T-helper 17 cell (primary cell): ENCODE measurements at places on chromosomes 4 and X. TPM values are rescaled to one million over a fixed set of nuclear protein-coding genes. Genes with fewer than 3 reads are reported as not detected.
A peak's percentile ranks its signal among the peaks of the same experiment; 100 is the strongest.

DNA sequence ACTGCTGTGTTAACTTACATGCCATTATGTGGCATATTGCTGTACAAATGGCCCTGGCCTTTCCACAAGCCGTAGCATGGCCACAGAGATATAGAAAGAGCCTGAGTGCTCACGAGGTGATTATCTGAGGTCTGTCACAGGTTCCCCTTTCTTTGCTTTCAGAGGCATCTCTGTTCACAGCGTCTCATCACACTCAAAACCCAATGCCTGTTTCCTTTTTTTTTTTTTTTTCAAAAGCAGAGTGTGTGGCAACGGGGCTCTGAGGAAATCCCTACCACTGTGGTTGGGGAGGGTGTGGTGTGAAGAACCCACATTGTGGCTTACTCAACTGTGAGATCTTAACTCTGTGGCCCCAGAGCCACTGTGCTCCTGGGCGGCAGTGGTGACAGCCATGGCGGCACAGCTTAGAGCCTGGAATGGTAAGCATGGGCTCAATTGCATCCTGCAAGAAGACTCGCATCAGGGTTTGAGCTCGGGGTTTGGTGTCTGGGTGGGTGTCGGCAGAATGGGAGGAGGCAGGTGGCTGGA is 30.8 kb downstream of the RTL5 start:
- DNase-seq, result peak; percentile 45

GRCh38 chrX:40755291-40756249 is 20.2 kb upstream of the MED14 start:
- no peak for DNase-seq

DNA sequence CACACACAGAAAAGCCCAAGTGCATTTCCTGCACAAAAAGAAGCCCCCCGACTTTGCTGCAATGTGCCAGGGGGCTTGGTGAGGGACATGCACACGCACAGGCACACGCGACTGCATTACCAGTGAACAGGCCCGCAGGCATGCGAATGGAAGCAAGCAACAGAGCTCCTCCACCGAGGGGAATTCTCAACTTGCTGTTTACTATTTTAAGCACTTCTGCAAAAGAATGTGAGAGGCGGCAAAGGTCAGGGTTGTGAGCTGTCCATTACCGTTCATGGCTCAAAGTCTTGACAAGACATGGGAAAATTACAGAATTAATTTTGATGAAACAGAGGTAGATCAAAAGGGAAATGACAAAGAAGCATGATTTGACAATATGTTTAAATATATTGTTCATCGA is 342.5 kb upstream of the NOCT start:
- no peak for DNase-seq

DNA sequence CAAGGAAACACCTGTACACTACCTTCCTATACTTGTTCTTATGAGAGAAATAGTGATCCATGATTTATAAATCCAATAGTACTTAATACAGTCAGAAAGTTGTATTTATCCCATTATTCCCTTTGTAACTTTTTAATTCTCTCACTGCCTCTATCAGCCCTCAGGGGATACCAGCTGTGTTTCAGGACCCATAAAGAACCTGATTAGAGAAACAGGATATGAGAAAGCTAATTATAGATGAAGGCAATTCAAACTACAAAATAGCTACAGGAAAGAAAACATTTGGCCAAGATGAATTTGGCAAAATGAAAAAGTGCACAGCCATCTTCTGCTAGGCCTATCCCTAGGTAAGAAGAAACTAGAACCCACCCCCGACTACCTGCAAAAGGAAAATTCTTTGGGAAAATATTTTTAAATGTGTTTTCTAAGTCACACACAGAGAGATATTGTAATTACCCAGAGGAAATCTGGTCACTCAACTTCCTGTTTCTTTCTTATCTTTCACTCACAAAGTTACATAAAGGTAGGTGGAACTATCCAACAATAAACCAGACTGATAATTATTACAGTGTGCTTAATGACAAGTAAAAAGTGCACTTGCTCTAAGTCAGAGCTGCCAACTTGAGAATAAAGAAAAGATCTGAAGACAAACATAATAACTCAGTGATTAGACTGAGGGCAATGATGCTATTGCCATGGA is 836.5 kb upstream of the HTR2C start:
- DNase-seq, result no peak

The GUCY1A1 gene
- 14.1 TPM for total RNA-seq

The FRMPD4 gene
- total RNA-seq, result not detected

GRCh38 chrX:83535417-83536196 is 27.5 kb downstream of the POU3F4 start:
- DNase-seq, result no peak

- DNase-seq, result no peak
Observed at GRCh38 chr4:124337874-124338273, 374.7 kb downstream of the ANKRD50 start.

GRCh38 chr4:38514465-38515146 is 149.4 kb upstream of the KLF3 start:
- DNase-seq, result no peak

GRCh38 chr4:41050880-41051775 is 163.2 kb downstream of the APBB2 start:
- no peak for DNase-seq
